ENCODE measurements at places on chromosomes 7 and 10. TPM values are rescaled to one million over a fixed set of nuclear protein-coding genes. Genes with fewer than 3 reads are reported as not detected.

Gene IKZF1
- total RNA-seq, result 9.0 TPM

DNA sequence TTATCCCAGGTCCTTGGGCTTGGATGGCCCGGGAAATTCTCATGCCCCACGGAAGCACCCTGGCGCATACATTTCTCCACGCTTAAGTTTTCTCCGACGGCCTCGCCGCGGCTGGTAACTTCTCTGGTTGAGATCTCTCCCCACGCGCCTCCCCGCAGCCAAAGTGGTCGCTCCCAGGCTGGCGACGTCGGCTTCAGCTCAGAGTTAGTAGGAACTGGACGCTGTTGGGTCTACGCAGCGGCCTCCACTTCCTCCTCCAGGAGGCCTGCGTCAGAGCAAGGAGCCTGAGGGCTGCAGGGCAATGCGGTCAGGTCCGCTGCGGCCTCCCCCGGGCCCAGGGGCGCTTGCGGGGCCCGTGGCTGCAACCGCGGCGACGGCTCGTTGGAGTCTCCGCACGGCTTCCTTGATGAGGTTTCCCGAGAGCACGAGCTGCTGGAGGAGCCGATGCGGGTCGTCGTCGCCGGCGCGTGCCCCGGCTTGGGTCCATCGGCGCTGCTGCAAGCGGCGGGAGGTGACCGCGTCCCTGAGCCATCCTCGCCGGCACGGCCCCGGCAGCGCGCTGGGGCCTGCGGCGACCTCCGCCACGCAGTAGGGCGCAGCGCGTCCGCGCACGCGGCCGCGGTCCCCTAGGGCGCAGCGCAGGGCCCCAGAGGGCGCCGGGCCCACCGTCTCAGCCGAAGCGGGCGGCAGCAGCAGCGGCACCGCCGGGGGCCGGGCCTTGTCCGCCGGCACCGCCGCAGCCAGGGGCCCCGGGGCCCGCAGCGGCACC is 744 bp downstream of the FRAT2 start:
- H3K4me3 ChIP-seq, result peak overlapping the region; percentile 67
- peaks cover 31% of the 10 kb centered on the region for H3K4me1 ChIP-seq

Gene TAF3
- total RNA-seq, result 3.8 TPM

DNA sequence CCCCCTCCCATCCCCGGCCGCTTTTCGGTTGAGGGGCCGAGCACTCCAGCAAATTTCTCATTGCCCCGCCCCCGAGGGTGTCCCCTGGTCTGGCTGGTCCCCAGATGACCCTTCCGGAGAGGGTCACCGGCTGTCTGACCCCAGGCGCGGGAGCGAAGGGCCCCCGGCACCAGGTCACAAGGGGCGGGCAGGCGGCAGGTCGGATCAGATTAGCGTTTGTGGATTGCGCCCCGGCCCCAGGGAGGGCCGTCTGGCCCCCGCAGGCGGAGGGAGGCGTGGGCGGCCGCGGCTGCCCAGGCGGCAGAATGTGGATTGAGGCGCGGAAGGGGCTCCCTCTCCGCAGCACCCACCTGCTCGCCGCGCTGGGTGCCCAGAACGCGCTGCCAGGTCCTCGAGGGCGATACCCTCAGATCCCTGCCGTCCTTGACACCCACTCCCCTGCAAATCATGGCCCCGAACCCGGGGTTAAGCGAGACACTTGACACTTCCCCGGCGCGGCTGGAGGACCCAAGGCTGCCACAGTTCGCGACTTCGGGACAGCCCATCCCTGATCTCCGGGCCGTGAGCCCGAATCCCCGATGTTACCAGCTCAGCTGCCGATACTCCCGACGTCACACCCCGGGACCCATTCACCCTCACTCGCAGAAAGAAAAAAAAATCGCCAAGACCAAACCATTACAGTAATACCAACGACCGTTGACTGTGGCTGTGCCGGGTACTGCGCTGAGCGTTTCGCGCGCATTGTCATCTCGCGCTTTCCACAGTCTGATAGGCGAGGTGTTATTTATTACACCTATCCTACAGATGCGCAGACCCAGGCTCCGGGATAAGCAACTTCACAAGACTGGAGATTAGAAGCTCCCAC is 953 bp downstream of the NODAL start:
- H3K27ac ChIP-seq, result no peak overlapping the region
- peak overlapping the region; percentile 9 for H3K4me3 ChIP-seq
- DNase-seq, result no peak
- peaks cover 4% of the 10 kb centered on the region for H3K36me3 ChIP-seq
- peaks cover 24% of the 10 kb centered on the region for H3K4me1 ChIP-seq
- peaks cover 44% of the 10 kb centered on the region for H3K27me3 ChIP-seq

- no peaks in the 10 kb centered on the region for H3K4me1 ChIP-seq
- DNase-seq, result no peak
These were observed 5.3 kb downstream of the MCMBP start for GRCh38 chr10:119867317-119867716.

DNA sequence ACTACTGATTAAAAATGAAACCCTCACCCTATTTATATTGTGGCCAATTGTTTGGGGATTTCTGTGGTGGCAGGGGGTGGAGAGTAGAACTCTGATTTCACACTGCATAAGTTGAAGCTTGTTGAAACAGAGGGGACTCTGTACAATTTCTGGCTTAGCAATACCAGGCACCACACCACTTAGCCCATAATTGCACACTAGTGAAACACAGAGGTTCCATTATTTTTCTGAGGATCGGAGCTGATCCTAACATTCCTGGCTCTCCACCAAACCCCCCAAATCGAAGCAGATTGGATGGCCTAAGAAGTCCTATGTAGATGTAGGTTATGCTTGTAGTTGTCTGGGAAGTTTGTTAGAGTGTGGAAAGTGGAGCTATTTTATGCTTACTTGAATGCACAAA is 47.0 kb downstream of the PTN start:
- no peaks in the 10 kb centered on the region for H3K27me3 ChIP-seq
- peak overlapping the region; percentile 59 for H3K27ac ChIP-seq
- no peaks in the 10 kb centered on the region for H3K36me3 ChIP-seq
- DNase-seq, result no peak

DNA sequence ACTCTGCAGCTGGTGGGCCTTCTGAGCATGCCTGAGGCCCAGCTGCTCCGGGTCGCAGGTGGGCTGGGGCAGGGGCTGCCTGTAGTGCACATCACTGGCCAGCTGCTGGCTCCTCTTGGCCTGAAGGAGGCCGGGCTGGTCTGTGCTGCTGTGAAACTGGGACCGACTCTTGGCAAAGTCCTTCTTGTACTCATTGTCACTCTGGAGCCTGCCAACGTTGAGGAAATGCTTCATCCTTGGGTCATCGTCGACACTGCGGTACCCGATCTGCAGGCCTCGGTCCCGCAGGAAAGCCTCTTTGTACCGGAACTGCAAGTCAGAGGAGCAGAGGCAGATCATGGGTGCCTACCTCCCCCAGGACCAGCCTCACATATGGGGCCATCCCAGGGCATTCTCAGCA is 37.7 kb downstream of the HABP2 start:
- DNase-seq, result no peak
- no peaks in the 10 kb centered on the region for H3K27me3 ChIP-seq
- peaks cover 8% of the 10 kb centered on the region for H3K4me1 ChIP-seq
- no peak overlapping the region for H3K27ac ChIP-seq
- H3K4me3 ChIP-seq, result no peak overlapping the region
- H3K36me3 ChIP-seq, result no peaks in the 10 kb centered on the region

Gene ASIC3
- total RNA-seq, result 1.5 TPM

DNA sequence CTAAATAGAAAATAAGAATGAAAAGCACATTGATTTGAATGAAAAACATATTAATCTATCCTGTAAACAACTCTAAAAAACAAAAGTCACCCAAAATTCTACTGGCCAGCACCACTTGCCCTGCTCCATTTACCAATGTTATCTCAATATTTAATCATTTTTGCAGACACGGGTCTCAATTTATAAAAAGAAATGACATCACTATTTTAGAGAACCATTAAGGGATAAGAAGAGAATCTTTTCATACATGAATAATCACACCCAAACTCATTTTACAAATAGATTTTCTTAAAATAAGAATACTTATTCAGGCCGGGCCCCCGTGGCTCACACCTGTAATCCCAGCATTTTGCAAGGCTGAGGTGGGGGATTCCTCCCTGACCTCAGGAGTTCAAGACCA is 3.9 kb downstream of the SAR1A start:
- no peak for DNase-seq
- no peak overlapping the region for H3K27ac ChIP-seq
- H3K36me3 ChIP-seq, result peaks cover 4% of the 10 kb centered on the region
- H3K4me1 ChIP-seq, result peaks cover 8% of the 10 kb centered on the region
- no peaks in the 10 kb centered on the region for H3K27me3 ChIP-seq

DNA sequence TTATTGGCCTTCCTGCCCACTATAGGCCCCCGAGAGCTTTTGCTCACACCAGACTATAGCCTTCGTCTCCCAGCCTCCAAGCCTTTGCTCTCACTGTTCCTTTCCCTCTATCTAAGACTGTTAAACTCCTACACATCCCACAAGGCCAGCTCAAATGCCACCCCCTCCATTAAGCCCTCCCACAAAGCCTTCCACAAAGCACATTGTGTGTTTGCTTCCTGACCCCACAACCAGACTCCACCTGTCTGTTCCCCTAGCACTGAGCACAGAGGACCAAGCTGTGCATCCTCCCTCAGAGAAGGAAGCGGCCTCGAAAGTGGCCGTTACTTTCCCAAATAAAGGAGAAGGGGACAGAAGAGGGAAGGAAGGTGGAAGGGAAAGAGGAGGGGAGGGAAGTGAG is 1.3 kb downstream of the LOXL4 start:
- no peak for DNase-seq
- H3K4me1 ChIP-seq, result peaks cover 38% of the 10 kb centered on the region
- H3K27me3 ChIP-seq, result peaks cover 2% of the 10 kb centered on the region
- no peaks in the 10 kb centered on the region for H3K36me3 ChIP-seq
- H3K4me3 ChIP-seq, result no peak overlapping the region

Gene ZNF804B
- total RNA-seq, result 5.5 TPM

- no peaks in the 10 kb centered on the region for H3K36me3 ChIP-seq
These were observed 939.6 kb downstream of the NRG3 start for GRCh38 chr10:82814635-82815034.

- H3K4me3 ChIP-seq, result no peak overlapping the region
- peaks cover 13% of the 10 kb centered on the region for H3K4me1 ChIP-seq
- H3K27me3 ChIP-seq, result no peaks in the 10 kb centered on the region
- no peak for DNase-seq
- no peaks in the 10 kb centered on the region for H3K36me3 ChIP-seq
These were observed 35.9 kb upstream of the CCSER2 start for GRCh38 chr10:84292502-84292901.
